ENCODE measurements at places on chromosomes 5 and 9. TPM values are rescaled to one million over a fixed set of nuclear protein-coding genes. Genes with fewer than 3 reads are reported as not detected.

Gene FOXD4L6
- 0.53 TPM for total RNA-seq

Gene ELOVL7
- 8.6 TPM for total RNA-seq

Gene GRM6
- not detected for total RNA-seq

Gene HTR1A
- 0.13 TPM for total RNA-seq

Gene AK8
- total RNA-seq = 2.1 TPM

Gene CYLC2
- total RNA-seq = not detected

Gene KCNIP1
- total RNA-seq = 2.3 TPM

Gene MARCHF3
- 8.5 TPM for total RNA-seq

DNA sequence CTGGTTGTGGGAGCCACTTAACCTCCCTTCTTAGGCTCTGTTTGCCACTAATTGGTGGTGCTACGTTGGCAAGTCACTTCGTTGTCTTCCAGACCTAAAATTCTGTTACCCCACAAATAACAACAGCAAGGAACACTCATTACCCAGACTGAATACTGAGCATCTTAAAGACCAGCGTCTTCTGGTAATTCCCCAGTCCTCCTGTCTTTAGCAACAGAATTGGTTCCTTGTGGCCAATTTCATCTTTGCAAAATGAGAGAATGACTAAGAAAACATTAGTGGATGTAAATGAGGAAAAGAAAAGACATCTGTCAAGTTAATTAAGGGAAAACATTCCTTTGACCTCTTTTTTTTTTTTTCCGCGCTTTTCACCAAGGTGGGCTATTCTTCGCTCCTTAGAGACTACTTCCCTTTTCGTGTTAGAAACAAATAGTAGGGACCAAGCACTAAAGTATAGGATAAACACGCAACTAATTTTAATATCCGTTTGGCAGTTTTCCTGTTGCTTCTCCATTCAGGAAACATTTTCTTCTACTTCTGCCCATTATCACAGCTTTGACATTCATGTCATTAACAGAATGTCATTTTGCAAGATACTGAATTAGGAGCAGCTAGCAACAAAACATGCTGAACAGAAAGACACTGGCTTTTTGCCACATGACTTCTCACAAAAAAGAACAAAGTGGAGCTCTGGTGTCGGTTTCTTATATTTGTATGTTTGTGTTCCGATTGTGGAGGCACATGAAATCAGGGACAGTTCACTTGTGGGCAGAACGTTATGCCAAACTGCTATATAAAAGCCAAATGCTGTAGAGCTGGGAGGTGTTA is 154.2 kb downstream of the CD180 start:
- H3K4me3 ChIP-seq = no peak overlapping the region
- no peak for DNase-seq
- H3K27ac ChIP-seq = no peak overlapping the region
- H3K4me1 ChIP-seq = peaks cover 24% of the 10 kb centered on the region

GRCh38 chr5:83396662-83397061 is 74.9 kb upstream of the VCAN start:
- DNase-seq = no peak
- H3K4me1 ChIP-seq = peaks cover 17% of the 10 kb centered on the region
- H3K27me3 ChIP-seq = no peaks in the 10 kb centered on the region
- no peaks in the 10 kb centered on the region for H3K36me3 ChIP-seq
- H3K27ac ChIP-seq = no peak overlapping the region
- no peak overlapping the region for H3K4me3 ChIP-seq

GRCh38 chr5:123305751-123306150 is 117.5 kb downstream of the CEP120 start:
- H3K4me3 ChIP-seq = no peak overlapping the region
- H3K27ac ChIP-seq = no peak overlapping the region
- no peaks in the 10 kb centered on the region for H3K27me3 ChIP-seq
- no peaks in the 10 kb centered on the region for H3K36me3 ChIP-seq
- no peaks in the 10 kb centered on the region for H3K4me1 ChIP-seq

DNA sequence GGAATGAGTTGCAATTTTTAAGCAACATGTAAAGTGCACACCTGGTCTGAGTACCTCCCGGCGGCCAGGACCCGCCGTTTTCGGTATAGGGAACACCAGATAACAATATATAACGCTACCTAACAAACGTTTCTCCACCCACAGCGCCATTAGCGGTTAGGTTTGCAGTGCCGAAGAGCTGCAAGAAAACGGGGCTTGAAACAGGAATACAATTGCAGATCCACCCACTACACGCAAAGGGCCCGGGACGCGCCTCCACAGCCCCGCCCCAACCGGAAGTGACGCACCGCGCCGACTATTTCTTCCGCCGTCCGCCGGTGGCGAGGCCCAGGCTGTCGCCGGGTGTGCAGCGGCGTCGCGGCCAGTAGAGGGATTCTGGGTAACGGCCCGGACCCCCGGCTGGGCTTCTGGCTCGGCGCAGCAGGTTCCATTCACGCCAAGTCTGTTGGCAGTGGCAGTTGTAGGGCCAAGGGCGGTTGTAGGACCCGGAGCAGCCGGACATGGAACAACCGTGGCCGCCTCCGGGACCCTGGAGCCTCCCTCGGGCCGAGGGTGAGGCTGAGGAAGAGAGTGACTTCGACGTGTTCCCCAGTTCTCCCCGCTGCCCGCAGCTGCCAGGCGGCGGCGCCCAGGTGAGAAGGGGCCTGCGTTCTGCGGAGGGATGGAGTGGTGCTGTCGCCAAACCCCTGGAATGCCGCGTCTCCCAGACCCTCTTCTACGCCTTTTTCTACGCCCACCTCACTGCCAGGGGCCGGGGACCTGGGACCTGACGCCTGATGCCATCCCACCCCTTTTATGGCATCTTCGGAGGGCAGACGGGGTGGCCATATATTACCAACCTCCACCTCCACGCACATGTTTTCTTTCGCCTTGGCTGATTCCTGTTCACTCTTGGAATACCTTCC is at the start of gene CDC37L1:
CDC37L1 (plus strand) TSS at position 302 of the 905 bp plus-strand sequence; CDS start at position 501, 199 bp downstream.
- DNase-seq = peak; percentile 100
- no peaks in the 10 kb centered on the region for H3K36me3 ChIP-seq
- H3K27me3 ChIP-seq = no peaks in the 10 kb centered on the region
- no peak within 1 kb of the TSS for H3K27ac ChIP-seq

- H3K4me3 ChIP-seq = no peak overlapping the region
- no peak overlapping the region for H3K27ac ChIP-seq
- H3K36me3 ChIP-seq = no peaks in the 10 kb centered on the region
- no peaks in the 10 kb centered on the region for H3K27me3 ChIP-seq
Observed at GRCh38 chr5:34498572-34498971, 157.6 kb upstream of the RAI14 start.

- H3K27me3 ChIP-seq = no peaks in the 10 kb centered on the region
- peaks cover 65% of the 10 kb centered on the region for H3K4me1 ChIP-seq
- no peak for DNase-seq
- H3K27ac ChIP-seq = no peak overlapping the region
- no peak overlapping the region for H3K4me3 ChIP-seq
Observed at GRCh38 chr9:95495961-95496360, 20.8 kb downstream of the PTCH1 start.

- H3K27ac ChIP-seq = no peak overlapping the region
- H3K27me3 ChIP-seq = no peaks in the 10 kb centered on the region
- no peaks in the 10 kb centered on the region for H3K36me3 ChIP-seq
- DNase-seq = no peak
- H3K4me1 ChIP-seq = no peaks in the 10 kb centered on the region
Observed at GRCh38 chr5:98296426-98296825, 477.0 kb upstream of the RGMB start.

DNA sequence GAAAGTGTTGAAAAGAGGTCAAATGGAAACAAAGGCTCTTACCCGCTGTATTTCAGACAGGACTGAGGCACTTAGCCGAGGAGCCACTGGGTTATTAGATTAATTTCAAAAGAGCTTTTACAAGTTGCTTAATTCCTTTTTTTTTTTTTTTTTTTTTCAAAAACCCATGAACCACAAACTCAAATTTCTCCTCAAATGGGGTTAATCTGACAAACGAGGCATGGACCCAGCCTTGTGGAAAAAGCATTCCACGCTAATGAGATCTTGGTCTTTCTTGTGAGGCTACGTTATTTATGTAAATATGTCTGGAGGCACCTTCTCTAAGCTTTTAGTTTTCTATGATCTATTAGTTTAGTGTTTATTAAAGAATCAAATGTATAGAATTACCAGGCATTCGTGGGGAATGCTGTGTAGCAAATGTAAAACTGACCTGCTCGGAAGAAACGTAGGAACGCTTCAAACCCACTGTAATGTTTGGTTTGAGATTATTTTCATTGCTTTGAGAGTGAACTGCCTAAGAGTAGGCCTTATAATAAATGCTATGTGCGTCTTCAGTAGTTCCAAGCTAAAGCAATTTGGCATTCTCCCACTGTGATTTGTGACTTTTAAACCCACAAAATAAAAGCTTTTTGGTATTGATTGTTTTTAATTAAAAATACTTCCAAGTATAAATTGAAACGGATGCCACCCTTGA is 134.7 kb downstream of the CDH6 start:
- DNase-seq = no peak
- H3K27me3 ChIP-seq = no peaks in the 10 kb centered on the region
- no peak overlapping the region for H3K4me3 ChIP-seq

- peaks cover 21% of the 10 kb centered on the region for H3K36me3 ChIP-seq
- no peaks in the 10 kb centered on the region for H3K27me3 ChIP-seq
- H3K4me3 ChIP-seq = no peak overlapping the region
- no peak overlapping the region for H3K27ac ChIP-seq
Observed at GRCh38 chr9:136392538-136393449, 7.2 kb downstream of the SNAPC4 start.

DNA sequence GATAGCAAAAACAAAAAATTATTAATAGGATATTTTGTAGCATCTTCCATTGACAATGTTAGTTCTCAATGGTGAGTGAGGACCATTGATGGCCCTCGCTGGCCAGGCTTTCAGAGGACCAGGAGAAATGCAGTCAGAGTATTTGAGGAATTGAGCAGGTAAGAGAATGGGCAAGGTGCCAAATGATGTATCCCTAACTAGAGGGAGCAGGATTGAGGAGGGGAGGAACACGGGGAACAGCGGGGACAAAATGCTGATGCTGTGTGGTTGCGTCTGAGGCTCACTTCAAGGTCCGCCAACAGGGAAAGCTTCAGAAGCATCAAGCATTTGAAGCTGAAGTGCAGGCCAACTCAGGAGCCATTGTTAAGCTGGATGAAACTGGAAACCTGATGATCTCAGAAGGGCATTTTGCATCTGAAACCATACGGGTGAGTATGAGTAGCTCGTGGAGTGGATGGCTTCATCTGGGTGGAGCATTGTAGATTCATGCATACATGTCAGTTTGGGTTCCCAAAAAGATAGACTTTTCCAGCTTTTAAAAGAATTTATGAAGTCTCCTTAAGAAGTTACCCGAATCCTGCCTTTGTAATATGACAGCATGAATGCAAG is 16.2 kb downstream of the SPTAN1 start:
- H3K4me1 ChIP-seq = no peaks in the 10 kb centered on the region
- no peak overlapping the region for H3K27ac ChIP-seq
- no peak for DNase-seq
- H3K36me3 ChIP-seq = peaks cover 45% of the 10 kb centered on the region
- no peaks in the 10 kb centered on the region for H3K27me3 ChIP-seq

DNA sequence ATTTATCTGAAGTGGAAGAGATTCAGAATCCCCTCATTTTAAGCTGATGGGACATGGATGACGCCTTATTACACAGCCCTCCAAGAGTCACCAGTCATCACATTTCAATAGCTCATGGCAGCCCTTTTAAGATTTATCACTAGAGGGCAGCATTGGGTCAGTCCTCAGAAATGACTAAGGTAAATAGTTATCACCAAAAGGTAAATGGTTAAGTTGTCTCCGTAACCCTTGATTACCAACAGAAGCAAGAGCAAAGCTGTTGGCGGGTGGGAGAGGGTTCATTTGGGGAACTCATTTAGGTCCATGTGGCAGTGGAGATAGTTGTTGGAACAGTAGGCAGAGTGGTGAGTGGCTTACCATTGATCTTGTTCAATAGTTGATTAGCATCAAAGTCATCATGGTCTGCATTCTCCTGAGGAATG is 12.0 kb upstream of the C9 start:
- H3K4me3 ChIP-seq = no peak overlapping the region
- H3K36me3 ChIP-seq = peaks cover 47% of the 10 kb centered on the region
- no peak for DNase-seq
- H3K27me3 ChIP-seq = no peaks in the 10 kb centered on the region
- no peak overlapping the region for H3K27ac ChIP-seq

DNA sequence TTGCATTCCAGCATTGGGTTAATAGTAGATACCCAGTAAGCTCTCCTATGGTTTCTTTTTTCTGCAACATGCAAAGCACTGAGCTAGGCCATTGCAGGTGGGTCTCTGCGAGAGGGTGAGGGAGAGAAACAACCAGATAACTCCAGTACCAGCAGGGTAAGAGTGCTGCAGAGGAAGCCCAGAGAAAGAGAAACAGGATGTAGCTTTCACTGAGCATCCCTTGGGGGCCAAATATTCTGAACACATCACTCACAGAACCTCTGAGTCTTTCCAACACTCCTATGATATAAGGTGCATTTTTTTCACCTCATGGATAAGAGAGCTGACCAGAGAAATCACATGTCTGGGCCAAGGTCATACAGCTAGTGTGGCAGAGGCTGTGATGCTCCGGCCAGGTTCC is 76.7 kb downstream of the TRIM32 start:
- H3K4me3 ChIP-seq = no peak overlapping the region
- DNase-seq = no peak
- H3K27ac ChIP-seq = no peak overlapping the region
- H3K36me3 ChIP-seq = no peaks in the 10 kb centered on the region
- no peaks in the 10 kb centered on the region for H3K4me1 ChIP-seq

GRCh38 chr5:42545038-42545437 is 121.8 kb downstream of the GHR start:
- peaks cover 2% of the 10 kb centered on the region for H3K36me3 ChIP-seq
- no peak overlapping the region for H3K4me3 ChIP-seq
- peaks cover 6% of the 10 kb centered on the region for H3K4me1 ChIP-seq
- H3K27me3 ChIP-seq = no peaks in the 10 kb centered on the region

DNA sequence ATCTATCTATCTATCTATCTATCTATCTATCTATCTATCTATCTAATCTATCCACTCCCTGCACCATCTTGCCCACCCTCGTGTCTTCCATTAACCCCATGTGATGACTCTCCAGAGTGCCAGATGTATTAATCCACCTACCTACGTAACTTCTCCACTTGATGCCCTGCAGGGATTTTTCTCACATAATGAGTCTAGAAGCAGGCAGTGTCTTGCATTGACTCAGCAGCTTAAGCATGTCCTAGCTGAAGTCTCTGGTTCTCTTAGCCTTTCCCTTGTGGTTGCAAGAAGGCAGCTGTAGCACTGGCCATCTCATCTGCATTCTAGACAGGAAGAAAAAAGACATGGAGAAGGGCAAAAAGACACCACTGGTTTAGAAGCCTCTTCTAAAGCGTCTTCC is 96.7 kb upstream of the ALDH1B1 start:
- H3K36me3 ChIP-seq = no peaks in the 10 kb centered on the region
- no peak for DNase-seq
- peaks cover 21% of the 10 kb centered on the region for H3K4me1 ChIP-seq
- no peak overlapping the region for H3K27ac ChIP-seq

DNA sequence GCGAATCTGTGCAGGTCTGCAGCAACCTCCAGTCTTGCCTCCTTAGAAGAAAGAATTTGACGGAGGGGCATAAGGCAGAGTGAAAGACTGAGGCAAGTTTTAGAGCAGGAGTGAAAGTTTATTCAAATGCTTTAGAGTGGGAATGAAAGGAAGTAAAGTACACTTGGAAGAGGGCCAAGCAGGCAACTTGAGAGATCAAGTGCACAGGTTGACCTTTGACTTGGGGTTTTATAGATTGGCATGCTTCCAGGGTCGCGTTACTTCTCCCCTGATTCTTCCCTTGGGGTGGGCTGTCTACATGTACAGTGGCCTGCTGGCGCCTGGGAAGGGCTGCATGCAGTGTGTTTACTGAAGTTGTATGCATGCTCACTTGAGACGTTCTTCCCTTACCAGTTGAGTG is 127.2 kb upstream of the FER start:
- no peak overlapping the region for H3K4me3 ChIP-seq
- H3K27me3 ChIP-seq = no peaks in the 10 kb centered on the region
- no peak overlapping the region for H3K27ac ChIP-seq
- no peaks in the 10 kb centered on the region for H3K36me3 ChIP-seq
- DNase-seq = no peak
- H3K4me1 ChIP-seq = peaks cover 8% of the 10 kb centered on the region

Measured in mesothelial cell of epicardium (in vitro differentiated cells).